ENCODE measurements at places on chromosomes 11 and 22. TPM values are rescaled to one million over a fixed set of nuclear protein-coding genes. Genes with fewer than 3 reads are reported as not detected.

Gene TMEM41B
- 42.9 TPM for total RNA-seq

Gene FGF4
- total RNA-seq = not detected

Gene CARD10
- total RNA-seq = 2.2 TPM

Gene TRIM48
- total RNA-seq = not detected

Gene OR4D5
- not detected for total RNA-seq

Gene TRIM51G
- not detected for total RNA-seq

Gene RCOR2
- 16.0 TPM for total RNA-seq

Gene CD3G
- total RNA-seq = not detected

Gene FAM111B
- 7.2 TPM for total RNA-seq

Gene RRM1
- 73.2 TPM for total RNA-seq

Gene GPHA2
- total RNA-seq = not detected

Gene SCGB1D2
- not detected for total RNA-seq

Gene SCO2
- total RNA-seq = 1.3 TPM

Gene DEPDC5
- 42.9 TPM for total RNA-seq

Gene LUZP2
- 73.9 TPM for total RNA-seq

Gene CLTCL1
- 18.2 TPM for total RNA-seq

Gene L3MBTL2
- total RNA-seq = 26.3 TPM

Gene B3GAT1
- 75.4 TPM for total RNA-seq

Gene AIFM3
- 4.7 TPM for total RNA-seq

Gene PKP3
- total RNA-seq = not detected

Gene SLC6A5
- not detected for total RNA-seq

Gene CALCA
- not detected for total RNA-seq

Gene C11orf54
- total RNA-seq = 49.1 TPM

Gene RFPL3
- not detected for total RNA-seq

Gene COMT
- total RNA-seq = 36.9 TPM

Gene GGTLC3
- total RNA-seq = not detected

Gene ENTHD1
- not detected for total RNA-seq

Gene RASSF10
- total RNA-seq = 3.1 TPM

Gene TRIM51
- not detected for total RNA-seq

Gene OSBP2
- total RNA-seq = 62.3 TPM

Gene DRICH1
- total RNA-seq = 1.6 TPM

Gene TAGLN
- 6.3 TPM for total RNA-seq

Gene ACR
- total RNA-seq = not detected

Gene PPP6R3
- total RNA-seq = 182 TPM

Gene BMAL1
- 32.2 TPM for total RNA-seq

Gene CECR2
- total RNA-seq = 13.5 TPM
